ENCODE measurements at places on chromosomes 12 and 14.

- DNase-seq: no peak
Observed at GRCh38 chr12:103908877-103909276, 21.3 kb upstream of the HSP90B1 start.

DNA sequence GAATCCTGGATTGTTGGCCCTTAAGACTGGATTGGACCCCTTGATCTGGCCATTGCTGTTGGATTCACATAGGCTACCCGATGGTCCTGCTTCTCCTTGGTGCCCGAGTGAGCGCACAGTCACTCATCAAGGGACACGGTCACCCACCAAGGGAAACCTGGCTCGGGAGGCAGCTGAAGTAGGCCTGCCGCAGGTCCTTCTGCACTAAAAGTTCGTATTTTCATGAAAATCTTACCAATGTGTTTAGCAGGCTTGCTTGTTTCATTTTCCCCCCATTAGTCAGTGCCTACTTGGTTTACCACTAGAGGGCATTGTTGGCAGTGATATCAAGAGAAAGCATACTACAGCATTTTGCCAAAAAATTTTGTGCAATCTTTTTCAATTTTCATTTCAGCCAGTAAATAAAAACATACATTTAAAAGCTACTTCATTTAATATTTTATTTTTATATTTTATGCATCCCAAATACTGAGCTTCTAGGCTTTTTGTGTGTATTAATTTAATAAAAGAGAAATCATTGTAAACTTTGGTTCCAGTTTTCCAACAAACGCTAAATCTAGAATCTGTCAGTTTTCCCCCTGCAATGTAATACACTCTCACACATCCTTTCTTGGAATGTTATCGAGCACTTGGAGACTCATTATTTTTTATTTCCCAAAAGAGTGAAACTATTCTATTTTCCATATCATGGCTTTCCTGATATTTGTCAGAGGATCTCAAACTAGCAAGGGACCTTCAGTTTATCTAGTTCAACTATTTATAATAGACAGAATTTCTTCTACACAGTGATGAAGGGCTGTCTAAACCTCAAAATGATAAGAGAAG, 116.7 kb downstream of the LMNTD1 start:
- peak; percentile 87 for DNase-seq

- no peak for DNase-seq
Observed at GRCh38 chr12:112617153-112617505, 174.4 kb upstream of the RPH3A start.

GRCh38 chr14:99238216-99238615, 33.8 kb downstream of the BCL11B start:
- DNase-seq: no peak

- DNase-seq: no peak
Observed at GRCh38 chr12:46005823-46006222, 15.4 kb upstream of the SCAF11 start.

Measured in Ammon's horn (tissue), 1 donor.